Hindlimb muscle (tissue), 1 donor: ENCODE measurements at places on chromosomes 3 and 15. TPM values are rescaled to one million over a fixed set of nuclear protein-coding genes. Genes with fewer than 3 reads are reported as not detected.

The FES gene
- polyA plus RNA-seq = 16.4 TPM

The HTR3E gene
- 0.14 TPM for polyA plus RNA-seq

The STRIT1 gene
- 24.2 TPM for polyA plus RNA-seq

The SYNM gene
- polyA plus RNA-seq = 79.5 TPM

The DPPA2 gene
- polyA plus RNA-seq = not detected

The NOX5 gene
- polyA plus RNA-seq = 0.30 TPM

The RASGRF1 gene
- 0.30 TPM for polyA plus RNA-seq

The RARRES1 gene
- 3.3 TPM for polyA plus RNA-seq

The SEMA3B gene
- polyA plus RNA-seq = 43.9 TPM

The ELL3 gene
- polyA plus RNA-seq = 3.3 TPM

The GOLGA6L7 gene
- polyA plus RNA-seq = not detected

The CLSTN2 gene
- polyA plus RNA-seq = 2.5 TPM

The TMEM108 gene
- 28.5 TPM for polyA plus RNA-seq

The C3orf33 gene
- polyA plus RNA-seq = 3.8 TPM

The TERC gene
- polyA plus RNA-seq = not detected

The HYAL3 gene
- polyA plus RNA-seq = 1.3 TPM

The HACD2 gene
- 14.0 TPM for polyA plus RNA-seq

The P3H2 gene
- 63.2 TPM for polyA plus RNA-seq

The P2RY13 gene
- polyA plus RNA-seq = 1.4 TPM

The TPRG1 gene
- polyA plus RNA-seq = 5.6 TPM

The PLSCR2 gene
- polyA plus RNA-seq = not detected

The EIF4A2 gene
- 506 TPM for polyA plus RNA-seq

The PFN2 gene
- polyA plus RNA-seq = 211 TPM

The SLC2A2 gene
- polyA plus RNA-seq = not detected

The SATB1 gene
- polyA plus RNA-seq = 44.6 TPM

The GREM1 gene
- polyA plus RNA-seq = 3.3 TPM

The ZMYND10 gene
- polyA plus RNA-seq = 1.4 TPM

The SEMA5B gene
- polyA plus RNA-seq = 23.8 TPM

The COL7A1 gene
- 9.3 TPM for polyA plus RNA-seq

The GRM7 gene
- polyA plus RNA-seq = not detected

The TGM5 gene
- 0.08 TPM for polyA plus RNA-seq

The PCLAF gene
- 25.9 TPM for polyA plus RNA-seq

The CHL1 gene
- polyA plus RNA-seq = 2.6 TPM

The FAM3D gene
- not detected for polyA plus RNA-seq

The TM6SF1 gene
- polyA plus RNA-seq = 57.6 TPM

The NPAP1 gene
- not detected for polyA plus RNA-seq

The SNX22 gene
- polyA plus RNA-seq = 0.97 TPM

The POLR2H gene
- 42.2 TPM for polyA plus RNA-seq

The MYL3 gene
- 167 TPM for polyA plus RNA-seq

The ALDH1A2 gene
- 18.5 TPM for polyA plus RNA-seq

The GOLGA8J gene
- 0.52 TPM for polyA plus RNA-seq

The GOLGA8T gene
- polyA plus RNA-seq = not detected

The MYH15 gene
- 0.23 TPM for polyA plus RNA-seq

The SKOR1 gene
- 0.67 TPM for polyA plus RNA-seq
